Kidney (tissue), 22 donors: ENCODE measurements at places on chromosomes 1 and 21. TPM values are rescaled to one million over a fixed set of nuclear protein-coding genes. Genes with fewer than 3 reads are reported as not detected.

- DNase-seq = no peak
- H3K36me3 ChIP-seq = no peaks in the 10 kb centered on the region
- H3K27me3 ChIP-seq = no peaks in the 10 kb centered on the region
- H3K27ac ChIP-seq = no peak overlapping the region
Observed at GRCh38 chr1:56322211-56322610, 257.2 kb downstream of the PLPP3 start.

The GLUL gene
- total RNA-seq = 533 TPM

- no peak for DNase-seq
- no peaks in the 10 kb centered on the region for H3K4me1 ChIP-seq
- no peak overlapping the region for H3K27ac ChIP-seq
- H3K36me3 ChIP-seq = no peaks in the 10 kb centered on the region
Observed at GRCh38 chr1:22916471-22916820, 56.2 kb downstream of the LACTBL1 start.

GRCh38 chr21:36747815-36748383, 49.0 kb downstream of the SIM2 start:
- H3K27ac ChIP-seq = no peak overlapping the region
- DNase-seq = peak; percentile 72
- H3K4me3 ChIP-seq = peak overlapping the region; percentile 26
- H3K27me3 ChIP-seq = no peaks in the 10 kb centered on the region
- no peaks in the 10 kb centered on the region for H3K36me3 ChIP-seq
- H3K4me1 ChIP-seq = no peaks in the 10 kb centered on the region

- H3K36me3 ChIP-seq = no peaks in the 10 kb centered on the region
- no peak overlapping the region for H3K27ac ChIP-seq
- H3K4me3 ChIP-seq = no peak overlapping the region
- DNase-seq = no peak
- H3K4me1 ChIP-seq = no peaks in the 10 kb centered on the region
Observed at GRCh38 chr1:87089070-87089736, 174.8 kb downstream of the HS2ST1 start.

- peak overlapping the region; percentile 89 for H3K27ac ChIP-seq
- no peaks in the 10 kb centered on the region for H3K27me3 ChIP-seq
- DNase-seq = no peak
- no peak overlapping the region for H3K4me3 ChIP-seq
- H3K4me1 ChIP-seq = no peaks in the 10 kb centered on the region
Observed at GRCh38 chr1:116152950-116153691, 41.9 kb downstream of the MAB21L3 start.

DNA sequence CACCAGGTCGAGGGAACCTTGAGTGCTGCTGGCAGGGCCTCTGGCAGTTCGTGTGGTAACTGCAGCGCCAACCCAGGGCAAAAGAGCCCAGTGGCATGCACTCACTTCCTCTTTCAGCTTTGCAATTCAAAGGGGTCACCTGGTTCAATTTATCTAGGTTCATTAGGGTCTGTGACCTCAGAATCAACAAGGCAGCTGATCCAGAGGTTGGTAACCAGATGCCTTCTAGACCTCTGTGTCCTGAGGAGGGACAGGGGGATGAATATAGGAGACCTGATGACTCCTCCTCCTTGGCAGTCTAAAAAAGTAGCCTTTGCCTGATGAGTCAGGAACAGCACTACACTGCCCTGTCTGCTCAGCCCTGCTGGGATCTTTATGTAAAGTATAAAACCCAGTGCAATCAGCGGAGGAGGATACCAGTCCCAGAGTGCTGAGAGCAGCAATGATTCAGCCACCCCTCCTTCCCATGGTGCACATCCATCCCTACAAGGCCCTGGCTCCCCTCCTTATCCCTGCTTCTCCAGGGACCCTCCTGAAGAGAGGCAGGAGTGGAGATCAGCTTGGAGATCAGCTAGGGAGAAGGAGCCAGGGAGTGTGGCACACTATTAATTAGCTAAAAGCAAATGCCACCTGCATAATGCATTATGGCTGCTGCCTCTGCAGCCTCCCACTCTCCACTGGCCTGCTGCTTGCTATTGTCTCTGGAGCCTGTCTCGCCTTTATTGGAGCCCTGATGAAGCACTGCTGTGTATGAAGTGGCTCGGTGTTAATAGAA, 11.2 kb upstream of the FMOD start:
- no peaks in the 10 kb centered on the region for H3K36me3 ChIP-seq
- no peak for DNase-seq
- no peaks in the 10 kb centered on the region for H3K4me1 ChIP-seq

- H3K27me3 ChIP-seq = no peaks in the 10 kb centered on the region
- H3K4me1 ChIP-seq = no peaks in the 10 kb centered on the region
- H3K36me3 ChIP-seq = no peaks in the 10 kb centered on the region
- H3K4me3 ChIP-seq = no peak overlapping the region
Observed at GRCh38 chr1:173364827-173365226, 112.3 kb upstream of the PRDX6 start.

DNA sequence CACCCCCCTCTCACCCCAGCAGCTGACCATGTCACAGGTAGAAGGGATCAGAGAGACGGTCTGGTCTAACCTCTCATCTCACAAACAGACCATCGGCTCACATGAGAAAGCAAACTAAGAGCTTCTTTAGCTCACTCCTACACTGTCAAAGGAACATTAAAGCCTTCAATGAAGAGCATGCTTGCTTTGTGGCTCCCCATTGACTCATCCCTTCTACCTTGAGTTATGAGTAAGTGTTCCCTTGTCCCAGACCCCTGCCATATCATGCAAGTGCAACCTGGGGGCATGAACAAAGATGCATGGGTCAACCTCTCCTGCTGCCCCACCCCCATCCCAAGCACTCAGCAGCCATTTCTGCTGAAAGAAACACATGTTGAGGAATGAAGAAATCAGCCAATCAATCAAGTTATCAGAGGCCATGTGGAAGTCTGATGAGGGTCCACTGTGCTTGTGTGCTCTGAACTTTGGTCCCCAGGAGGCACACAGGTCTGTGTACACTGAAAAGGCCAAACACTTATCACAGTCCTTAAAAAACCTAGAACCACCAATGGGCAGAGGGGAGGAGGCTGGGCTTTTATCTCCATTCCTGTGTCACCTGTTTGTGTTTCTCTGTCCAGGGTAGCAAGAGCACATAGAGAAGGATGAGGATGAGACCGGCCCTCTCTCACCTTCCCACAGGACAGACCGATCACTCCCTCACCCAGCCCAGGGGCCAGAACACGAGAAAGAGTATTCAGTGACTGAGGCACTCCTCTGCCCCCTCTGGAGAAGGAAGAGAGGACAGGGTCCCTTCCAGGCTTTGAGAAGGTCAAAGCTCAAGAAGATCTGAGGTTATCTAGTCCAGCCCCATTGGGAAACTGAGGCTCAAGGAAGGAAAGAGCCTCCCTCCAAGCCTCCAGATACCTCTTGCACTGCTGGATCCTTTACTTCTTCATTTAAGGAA, 9.5 kb downstream of the ETNK2 start:
- no peaks in the 10 kb centered on the region for H3K36me3 ChIP-seq
- peaks cover 6% of the 10 kb centered on the region for H3K4me1 ChIP-seq
- no peak overlapping the region for H3K4me3 ChIP-seq
- H3K27me3 ChIP-seq = no peaks in the 10 kb centered on the region

- H3K4me1 ChIP-seq = no peaks in the 10 kb centered on the region
- H3K4me3 ChIP-seq = no peak overlapping the region
- H3K36me3 ChIP-seq = no peaks in the 10 kb centered on the region
- DNase-seq = no peak
- H3K27me3 ChIP-seq = no peaks in the 10 kb centered on the region
- no peak overlapping the region for H3K27ac ChIP-seq
Observed at GRCh38 chr1:43241413-43241836, 28.4 kb upstream of the TMEM125 start.

- peak overlapping the region; percentile 92 for H3K27ac ChIP-seq
- peaks cover 4% of the 10 kb centered on the region for H3K4me1 ChIP-seq
- peak overlapping the region; percentile 82 for H3K4me3 ChIP-seq
- peak; percentile 67 for DNase-seq
Observed at GRCh38 chr1:27726173-27727044, 648 bp downstream of the FAM76A start.

GRCh38 chr1:159841749-159842148, 15.1 kb downstream of the SLAMF8 start:
- H3K4me3 ChIP-seq = no peak overlapping the region
- H3K27ac ChIP-seq = no peak overlapping the region
- H3K36me3 ChIP-seq = no peaks in the 10 kb centered on the region

GRCh38 chr1:234533034-234533891, 54.3 kb upstream of the TARBP1 start:
- no peaks in the 10 kb centered on the region for H3K36me3 ChIP-seq
- no peak for DNase-seq
- no peak overlapping the region for H3K4me3 ChIP-seq
- peak overlapping the region; percentile 94 for H3K27ac ChIP-seq
- peaks cover 69% of the 10 kb centered on the region for H3K4me1 ChIP-seq
- no peaks in the 10 kb centered on the region for H3K27me3 ChIP-seq

DNA sequence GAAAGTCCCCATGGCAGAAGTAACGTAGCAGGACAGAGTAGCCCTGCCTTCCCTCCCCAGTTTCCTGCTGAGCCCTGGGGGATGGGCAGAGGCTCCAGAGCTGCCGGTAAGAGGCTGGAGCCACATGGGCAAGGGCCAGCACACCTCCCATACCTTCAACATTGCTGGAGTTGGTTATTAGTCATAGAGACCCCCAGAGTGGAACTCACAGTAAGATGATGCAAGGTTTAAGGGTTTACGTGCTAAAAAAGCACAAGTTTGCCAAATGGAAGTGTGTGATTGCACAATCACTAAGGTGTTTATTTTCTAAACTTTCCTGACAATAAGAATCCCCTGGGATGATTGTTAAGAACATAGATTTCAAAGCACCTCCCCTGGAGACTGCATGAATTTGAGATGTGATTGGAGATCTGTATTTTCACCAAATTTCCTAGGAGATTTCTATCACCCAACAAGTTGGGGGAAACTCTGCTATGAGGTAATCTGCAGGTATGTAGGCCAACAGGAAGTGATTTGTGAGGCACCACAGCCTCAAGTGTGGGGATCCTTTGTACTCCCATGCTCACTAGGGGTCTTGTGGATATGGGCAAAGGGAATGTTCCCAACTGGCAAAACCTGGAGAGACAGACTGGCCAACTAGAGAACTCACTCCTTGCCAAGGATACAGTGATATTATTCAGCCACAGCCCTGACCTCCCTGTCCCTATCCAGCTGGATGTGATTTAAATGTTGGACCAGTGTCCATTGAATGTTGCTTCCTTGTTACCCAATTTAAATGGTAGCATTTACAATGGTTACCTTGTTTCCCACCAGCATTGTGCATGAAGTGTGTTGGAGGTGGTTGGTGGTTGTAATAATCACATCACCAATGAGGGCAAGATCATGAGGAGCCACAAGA, 37.1 kb upstream of the CSF1 start:
- H3K27ac ChIP-seq = no peak overlapping the region
- DNase-seq = no peak
- H3K4me3 ChIP-seq = no peak overlapping the region
- H3K4me1 ChIP-seq = peaks cover 15% of the 10 kb centered on the region
- no peaks in the 10 kb centered on the region for H3K36me3 ChIP-seq
- H3K27me3 ChIP-seq = no peaks in the 10 kb centered on the region

The UCK2 gene
- total RNA-seq = 18.7 TPM

The OR2L3 gene
- not detected for total RNA-seq

DNA sequence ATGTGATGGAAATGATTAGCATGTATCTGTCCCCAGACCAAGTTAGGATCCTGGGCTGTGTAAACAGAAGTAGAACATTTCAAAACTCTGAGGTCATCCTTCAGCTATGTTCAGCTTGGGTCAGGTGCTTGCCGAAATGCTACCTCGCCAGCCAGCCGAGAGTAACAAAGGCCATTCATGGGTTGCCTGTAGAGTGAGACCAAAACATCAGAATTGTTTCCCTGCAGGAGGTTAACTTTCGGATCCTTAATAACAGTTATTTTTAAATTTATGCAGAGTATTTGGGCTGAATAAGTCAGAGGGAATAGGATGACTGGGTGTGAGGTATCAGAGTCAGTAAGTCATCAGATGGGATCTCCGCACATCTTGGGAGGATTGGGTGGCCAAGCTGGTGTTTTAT, 35.6 kb downstream of the SMYD2 start:
- no peak overlapping the region for H3K4me3 ChIP-seq
- H3K27me3 ChIP-seq = no peaks in the 10 kb centered on the region
- no peaks in the 10 kb centered on the region for H3K36me3 ChIP-seq
- no peak for DNase-seq
- H3K4me1 ChIP-seq = no peaks in the 10 kb centered on the region
- no peak overlapping the region for H3K27ac ChIP-seq

The LCE3D gene
- not detected for total RNA-seq

The CHIA gene
- total RNA-seq = not detected

DNA sequence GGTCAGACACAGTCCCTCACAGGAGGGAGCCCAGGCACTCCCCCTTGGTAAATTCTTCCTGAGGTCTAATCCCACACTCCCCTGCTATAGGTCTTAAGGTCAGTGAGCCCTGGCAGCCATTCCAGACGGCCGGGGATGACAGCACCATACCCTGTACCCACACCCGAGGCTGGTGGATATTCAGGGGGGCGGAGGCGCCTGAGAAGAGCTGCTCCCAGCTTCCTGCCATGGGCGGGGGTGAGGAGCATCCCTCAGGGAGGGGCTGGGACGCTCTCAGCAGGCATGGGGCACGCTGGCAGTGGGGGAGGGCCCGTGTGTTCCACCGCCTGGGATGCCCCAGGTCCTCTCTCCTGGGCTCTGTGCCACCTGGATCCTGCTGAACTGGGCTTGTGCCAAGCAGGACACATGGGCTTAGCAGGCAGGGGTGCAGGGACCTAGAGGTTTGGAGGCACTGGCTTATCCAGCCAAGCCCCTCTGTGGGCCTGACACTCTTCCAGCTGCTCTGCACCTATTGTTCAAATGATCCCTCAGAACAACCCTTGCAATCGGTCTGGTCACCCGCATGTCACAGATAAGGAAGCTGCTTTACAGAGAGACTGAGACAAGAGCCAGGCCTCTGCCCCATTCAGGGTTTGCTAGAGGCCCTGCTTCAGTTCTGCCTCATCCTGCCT, 5.7 kb upstream of the ADGRB2 start:
- no peak overlapping the region for H3K4me3 ChIP-seq
- no peaks in the 10 kb centered on the region for H3K4me1 ChIP-seq
- H3K27me3 ChIP-seq = peaks cover 21% of the 10 kb centered on the region
- no peaks in the 10 kb centered on the region for H3K36me3 ChIP-seq
- no peak for DNase-seq

DNA sequence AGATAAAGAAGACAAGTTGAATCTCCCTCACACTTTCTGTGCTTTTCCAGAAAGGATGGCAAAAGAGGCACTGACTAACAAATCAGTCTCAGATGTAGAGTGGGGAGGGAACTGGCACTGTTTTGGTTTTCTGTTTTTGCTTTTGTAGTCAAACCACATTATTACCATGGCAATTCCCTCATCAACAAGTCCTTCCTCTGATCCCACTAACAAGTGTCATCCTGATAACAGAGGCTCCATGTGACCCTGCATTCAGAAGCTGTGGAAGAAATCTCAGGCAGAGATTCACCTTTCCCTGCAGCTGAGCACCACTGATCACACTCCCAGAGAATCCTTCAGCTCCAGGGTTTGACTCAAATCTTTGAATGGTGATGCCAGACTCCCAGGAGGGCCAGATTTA, 203.4 kb downstream of the TNR start:
- H3K27ac ChIP-seq = no peak overlapping the region
- H3K27me3 ChIP-seq = no peaks in the 10 kb centered on the region
- H3K4me3 ChIP-seq = no peak overlapping the region

GRCh38 chr1:235901461-235901860, 34.8 kb upstream of the LYST start:
- H3K4me1 ChIP-seq = no peaks in the 10 kb centered on the region
- no peak overlapping the region for H3K27ac ChIP-seq
- H3K36me3 ChIP-seq = no peaks in the 10 kb centered on the region

GRCh38 chr1:240234485-240235210, 143.0 kb downstream of the FMN2 start:
- H3K36me3 ChIP-seq = no peaks in the 10 kb centered on the region
- no peaks in the 10 kb centered on the region for H3K4me1 ChIP-seq
- H3K27me3 ChIP-seq = no peaks in the 10 kb centered on the region
- no peak overlapping the region for H3K27ac ChIP-seq
